Substantia nigra (tissue), 51 donors: ENCODE measurements at places on chromosomes 12 and 14.

DNA sequence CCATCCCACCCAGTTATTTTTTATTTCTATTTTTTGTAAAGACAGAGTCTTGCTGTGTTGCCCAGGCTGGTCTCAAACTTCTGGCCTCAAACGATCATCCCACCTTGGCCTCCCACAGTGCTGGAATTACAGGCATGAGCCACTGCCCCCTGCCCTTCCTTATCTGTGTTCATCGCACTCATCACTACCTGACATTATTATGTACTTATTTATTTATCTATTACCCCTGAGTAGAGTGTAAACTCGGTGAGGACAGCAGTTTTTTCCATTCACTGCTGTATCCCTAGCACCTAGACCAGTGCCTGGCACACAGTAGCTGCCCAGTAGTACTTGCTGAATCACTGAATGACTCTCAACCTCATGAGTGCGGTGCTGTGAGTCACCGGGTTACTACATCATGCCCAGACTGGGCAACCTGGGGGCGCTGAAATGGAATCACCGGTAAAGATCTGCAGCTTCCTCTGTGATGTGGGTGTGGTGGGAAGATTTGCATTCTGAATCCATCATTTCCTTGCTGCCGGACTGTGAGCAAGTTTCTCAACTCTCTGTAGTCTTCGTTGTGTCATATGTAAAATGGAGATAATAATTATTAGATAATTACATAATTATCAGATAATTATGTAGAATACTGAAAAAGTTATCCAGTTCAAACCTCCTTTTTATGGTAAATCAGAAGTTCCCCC lies 81.9 kb upstream of the USP44 start:
- no peak for DNase-seq

DNA sequence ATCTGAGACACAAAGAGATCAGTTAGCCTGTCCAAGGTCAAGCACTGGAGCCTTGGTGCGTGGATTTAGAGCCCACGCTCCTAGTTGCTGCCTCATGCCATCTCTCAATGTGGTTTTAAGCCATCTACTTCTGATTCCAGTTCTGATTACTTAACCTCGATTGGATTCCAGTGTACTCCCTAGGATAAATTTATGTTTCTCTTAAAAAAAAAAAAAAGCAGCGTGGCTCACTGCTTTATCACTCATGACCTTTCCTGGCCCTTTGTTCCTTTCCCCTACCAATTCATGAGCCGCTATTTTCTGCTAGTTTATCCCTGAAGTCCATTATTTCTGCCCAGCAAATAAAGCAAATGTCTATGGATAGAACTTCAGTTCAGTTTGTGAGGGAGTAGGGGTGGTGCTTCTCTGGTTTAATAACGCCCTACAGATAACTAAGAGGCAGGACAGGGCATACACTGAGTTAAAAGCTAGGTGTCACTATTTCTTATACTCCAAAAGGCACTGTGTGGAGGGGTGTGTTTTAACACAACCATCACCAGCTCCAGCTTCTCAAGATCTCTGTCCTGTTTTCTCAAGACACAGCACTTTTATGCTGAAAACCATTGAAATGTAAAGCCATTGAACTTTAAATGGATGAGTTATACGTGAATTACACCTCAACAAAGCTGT lies 9.8 kb upstream of the PARP11 start:
- DNase-seq: no peak

GRCh38 chr12:51021694-51022093 lies 4.5 kb downstream of the SLC11A2 start:
- no peak for DNase-seq

- no peak for DNase-seq
These were observed 85.3 kb upstream of the BCL11B start for GRCh38 chr14:99357151-99357915.

GRCh38 chr12:74285773-74286172 lies 251.9 kb upstream of the ATXN7L3B start:
- DNase-seq: no peak

DNA sequence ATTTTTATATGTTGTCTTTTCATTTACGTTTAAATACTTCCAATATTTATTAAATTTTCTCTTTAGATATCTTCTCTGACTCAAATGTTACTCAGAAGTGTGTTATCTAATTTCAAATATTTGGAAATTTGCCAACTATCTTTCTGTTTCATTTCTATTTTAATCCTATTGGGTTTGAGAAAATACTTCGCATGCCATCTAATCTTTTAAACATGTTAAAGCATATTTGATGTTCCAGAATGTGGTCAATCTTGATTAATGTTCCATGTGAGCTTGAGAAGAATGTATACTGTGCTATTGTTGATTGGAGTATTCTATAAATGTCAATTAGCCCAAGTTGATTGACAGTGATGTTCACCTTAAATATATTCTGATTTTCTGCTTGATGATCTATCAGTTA lies 11.9 kb upstream of the DCN start:
- no peak for DNase-seq

GRCh38 chr12:64500394-64500793 lies 48.5 kb downstream of the TBK1 start:
- no peak for DNase-seq

- DNase-seq: no peak
These were observed 32.6 kb upstream of the DAAM1 start for GRCh38 chr14:59155886-59156285.

GRCh38 chr12:6921996-6922946 lies 5.5 kb upstream of the ATN1 start:
- no peak for DNase-seq

- no peak for DNase-seq
These were observed 571.4 kb upstream of the ATP2B1 start for GRCh38 chr12:90280033-90280432.

- DNase-seq: no peak
These were observed 90.8 kb upstream of the NPAS3 start for GRCh38 chr14:32847867-32848266.
